Mesenteric fat pad (tissue), 1 donor: ENCODE measurements at places on chromosomes 1 and 21. TPM values are rescaled to one million over a fixed set of nuclear protein-coding genes. Genes with fewer than 3 reads are reported as not detected.

Gene AQP10
- total RNA-seq: not detected

DNA sequence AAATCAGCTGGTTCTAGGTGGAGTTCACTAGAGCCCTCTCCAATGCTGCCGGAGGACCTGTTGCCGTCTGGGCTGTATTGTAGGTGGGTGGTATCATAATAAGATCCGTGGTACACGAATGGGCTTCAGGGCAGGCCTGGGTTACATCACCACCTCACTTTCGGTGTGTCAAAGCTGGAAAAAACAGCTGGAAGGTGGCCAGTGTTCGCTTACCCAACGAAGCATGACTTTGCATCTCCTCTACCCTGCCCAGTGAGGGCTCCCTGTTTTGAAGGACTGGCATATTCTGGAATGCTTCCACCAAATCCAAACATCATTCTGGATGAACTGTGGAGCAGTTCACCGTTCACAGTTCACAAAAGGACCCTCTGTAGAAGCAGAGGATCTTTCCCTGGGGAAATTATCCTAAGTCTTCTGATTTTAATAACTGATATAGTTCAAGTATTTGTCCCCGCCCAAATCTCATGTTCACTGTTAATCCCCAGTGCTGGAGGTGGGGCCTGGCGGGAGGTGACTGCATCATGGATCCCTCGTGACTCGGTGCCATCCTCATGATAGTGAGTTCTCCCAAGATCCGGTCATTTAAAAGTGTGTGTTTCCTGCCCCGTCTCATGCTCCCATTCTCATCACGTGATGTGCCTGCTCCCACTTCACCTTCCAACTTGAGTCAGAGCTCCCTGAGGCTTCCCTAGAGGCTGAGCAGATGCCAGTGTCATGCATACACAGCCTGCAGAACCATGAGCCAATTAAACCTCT is 429.0 kb downstream of the KIF26B start:
- DNase-seq: no peak

- no peak for DNase-seq
Measured at GRCh38 chr1:211920141-211920572, 89.6 kb upstream of the LPGAT1 start.

Gene CTPS1
- total RNA-seq: 18.4 TPM

- peak; percentile 64 for DNase-seq
Measured at GRCh38 chr1:42926879-42927242, 31.8 kb downstream of the SLC2A1 start.

DNA sequence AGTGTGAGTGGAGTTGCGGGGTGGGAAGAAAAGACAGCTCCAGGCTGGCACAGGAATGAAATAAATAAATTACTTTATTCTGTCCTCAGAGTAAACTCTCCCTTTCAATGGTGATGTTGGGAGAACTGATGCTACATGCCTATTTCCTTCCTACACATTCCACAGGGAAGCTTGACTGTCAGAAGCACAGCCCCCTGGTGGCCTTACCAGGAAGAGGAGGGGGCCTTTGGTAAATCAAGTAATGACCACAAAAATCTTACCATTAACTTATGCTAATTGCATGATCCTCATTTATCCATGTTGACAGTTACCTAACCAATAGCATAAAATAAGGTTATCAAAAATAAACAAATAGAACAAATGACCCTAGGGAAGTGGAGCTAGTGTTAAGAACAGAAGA is 605.0 kb upstream of the PKN2 start:
- DNase-seq: no peak

DNA sequence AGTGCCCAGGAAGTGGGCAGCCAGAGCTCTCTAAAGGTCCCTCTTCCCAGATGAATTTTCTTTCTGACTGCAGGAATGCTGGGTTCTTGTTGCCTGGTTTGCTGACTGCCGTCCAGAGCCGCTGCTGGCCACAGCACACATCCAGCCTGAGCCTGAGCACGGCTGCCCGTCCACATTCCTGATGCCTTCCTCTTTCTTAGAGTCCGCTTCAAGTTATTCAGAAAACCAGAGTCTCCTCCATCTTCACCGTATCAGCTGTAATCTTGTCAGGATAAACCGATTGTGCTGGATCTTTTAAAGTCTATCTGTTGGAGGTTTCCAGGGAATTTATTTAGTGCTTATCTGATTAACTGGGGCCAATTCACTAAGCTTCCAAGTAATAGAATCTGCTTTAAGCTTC is 84.8 kb upstream of the BCAR3 start:
- no peak for DNase-seq

Gene MAP10
- 1.1 TPM for total RNA-seq

DNA sequence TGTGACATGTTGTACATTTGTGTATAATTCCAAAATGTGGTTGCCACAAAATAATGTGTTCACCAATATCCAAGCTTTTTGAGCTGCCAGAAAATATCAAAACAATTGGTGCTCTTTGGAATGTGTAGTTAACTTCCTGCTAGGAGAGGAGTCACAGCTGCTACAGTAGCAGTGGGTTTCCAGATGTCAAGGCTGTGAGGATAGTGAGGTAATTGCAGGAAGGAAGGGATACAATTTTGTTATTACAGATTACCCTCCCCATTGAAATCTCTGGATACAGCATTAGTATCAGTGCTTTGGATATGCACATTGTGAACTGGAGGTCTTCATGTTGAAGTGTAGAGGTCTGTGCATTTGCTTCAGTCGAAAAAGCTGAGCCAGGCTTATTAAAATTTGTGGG is 253.2 kb downstream of the PTPRC start:
- DNase-seq: no peak

Gene OR2G3
- total RNA-seq: not detected

GRCh38 chr1:97332716-97333115 is 588.1 kb downstream of the DPYD start:
- no peak for DNase-seq

DNA sequence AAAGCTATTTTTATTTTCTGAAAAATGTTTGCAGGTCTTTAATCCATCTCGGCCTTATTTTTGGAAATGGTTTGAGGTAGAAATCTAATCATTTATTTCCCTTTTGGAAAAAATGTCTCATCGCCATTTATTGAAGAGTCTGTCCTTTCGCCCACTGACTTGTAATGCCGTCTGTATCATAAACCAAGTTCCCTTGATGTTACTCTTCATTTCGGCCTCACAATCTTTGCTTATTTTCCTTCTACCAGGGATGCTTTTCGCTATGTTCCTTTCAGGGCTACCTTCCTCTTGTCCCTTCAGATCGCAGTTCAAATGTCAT is 422 bp upstream of the RLF start:
- DNase-seq: no peak

DNA sequence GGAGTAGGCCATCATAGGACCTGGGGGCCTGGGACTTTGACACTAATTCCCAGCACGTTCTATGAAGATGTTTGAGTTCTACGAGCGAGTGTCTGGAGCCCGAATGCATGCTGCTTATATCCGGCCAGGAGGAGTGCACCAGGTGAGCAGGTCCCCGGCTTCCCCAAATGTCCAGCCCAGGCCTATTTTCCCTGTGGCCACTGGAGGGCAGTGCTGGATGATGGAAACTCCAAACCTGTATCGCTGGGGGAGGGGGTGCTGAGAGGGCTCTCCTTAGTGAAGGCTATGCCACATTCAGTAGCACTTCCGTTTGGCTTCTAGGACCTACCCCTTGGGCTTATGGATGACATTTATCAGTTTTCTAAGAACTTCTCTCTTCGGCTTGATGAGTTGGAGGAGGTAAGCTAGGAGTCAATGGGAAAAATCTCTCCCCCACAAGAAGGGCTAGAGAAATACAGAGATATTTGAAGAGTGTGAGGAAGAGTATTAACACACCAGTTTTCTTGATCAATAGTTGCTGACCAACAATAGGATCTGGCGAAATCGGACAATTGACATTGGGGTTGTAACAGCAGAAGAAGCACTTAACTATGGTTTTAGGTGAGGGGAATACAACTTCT is 5.2 kb upstream of the FCER1G start:
- no peak for DNase-seq

Gene ATF3
- total RNA-seq: 113 TPM

DNA sequence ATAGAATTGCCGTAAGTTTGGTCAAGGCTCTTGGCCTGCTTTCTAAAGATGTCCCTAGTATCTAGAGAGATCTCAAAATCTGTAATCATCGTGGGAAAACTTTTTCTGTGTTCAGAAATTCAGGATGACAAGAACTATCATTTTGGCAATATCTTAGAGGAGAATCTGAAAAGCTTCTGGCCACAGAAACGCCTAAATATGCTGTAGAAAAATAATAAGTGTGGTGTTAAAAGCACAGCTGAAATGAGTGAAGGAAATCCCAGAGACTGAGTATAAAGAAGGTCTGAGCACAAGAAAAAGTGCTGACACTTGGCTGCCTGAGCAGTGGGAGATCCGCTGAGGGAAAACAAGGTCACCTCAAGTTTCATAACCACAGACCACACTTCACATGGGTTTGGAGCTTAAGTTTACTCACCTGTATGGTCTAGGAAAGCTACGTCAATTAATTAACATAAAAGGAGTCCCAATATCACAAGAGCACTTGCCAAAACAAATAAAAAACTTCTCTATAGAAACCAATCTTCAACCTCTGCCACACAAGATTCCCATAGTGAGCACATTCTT is 235.2 kb upstream of the IRF2BP2 start:
- DNase-seq: no peak

DNA sequence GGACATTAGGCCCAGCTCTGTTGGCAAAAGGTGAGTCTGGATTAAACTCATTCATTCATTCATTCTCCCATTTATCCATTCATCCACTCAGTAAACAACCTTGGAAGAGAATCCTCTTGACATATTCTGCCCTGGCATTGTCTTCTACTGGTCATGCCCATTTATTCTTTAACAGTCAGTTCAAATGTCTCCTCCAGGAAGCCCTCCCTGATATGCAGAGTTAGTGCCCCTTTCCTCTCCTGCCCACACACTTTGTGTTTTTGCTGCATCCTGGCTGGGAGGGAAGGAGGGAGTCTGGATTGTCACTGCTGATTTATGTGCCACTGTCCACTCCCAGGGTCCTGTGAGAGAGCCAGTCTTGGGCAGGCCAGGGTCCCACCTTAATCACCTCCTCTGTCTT is 600.3 kb downstream of the MATN1 start:
- DNase-seq: no peak

Gene F13B
- total RNA-seq: not detected

- no peak for DNase-seq
Measured at GRCh38 chr1:47013293-47013692, 10.2 kb upstream of the CYP4X1 start.

GRCh38 chr1:61942856-61943255 is 200.6 kb downstream of the PATJ start:
- no peak for DNase-seq

GRCh38 chr1:226712742-226713419 is 26.2 kb downstream of the ITPKB start:
- DNase-seq: no peak

Gene HENMT1
- 3.3 TPM for total RNA-seq

- no peak for DNase-seq
Measured at GRCh38 chr1:148263128-148263905, 111.2 kb upstream of the NBPF11 start.

- no peak for DNase-seq
Measured at GRCh38 chr1:168554603-168555483, 11.0 kb upstream of the XCL2 start.

Gene PEX10
- 23.9 TPM for total RNA-seq

GRCh38 chr1:31399976-31400375 is 13.0 kb upstream of the SERINC2 start:
- no peak for DNase-seq

- no peak for DNase-seq
Measured at GRCh38 chr1:247402120-247402675, 13.8 kb upstream of the NLRP3 start.

Gene PSMB4
- 229 TPM for total RNA-seq

DNA sequence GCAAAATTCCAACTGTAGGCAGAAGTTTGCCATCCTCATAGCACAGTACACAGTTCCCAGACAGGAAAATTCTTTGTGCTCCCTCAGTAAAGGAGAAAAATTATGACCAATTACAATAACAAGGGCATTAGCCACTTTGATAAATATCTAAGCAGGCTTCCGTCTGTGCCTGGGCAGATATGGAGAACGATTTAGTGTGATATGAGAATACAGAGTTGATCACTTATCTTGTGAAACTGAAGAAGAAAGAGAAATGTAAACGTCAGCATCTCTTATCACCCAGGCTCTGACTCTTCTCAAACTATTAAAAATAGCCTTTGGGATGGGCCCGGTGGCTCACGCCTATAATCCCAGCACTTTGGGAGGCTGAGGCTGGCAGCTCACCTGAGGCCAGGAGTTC is 54.5 kb upstream of the TIAM1 start:
- DNase-seq: no peak

Gene CYP4Z1
- 2.5 TPM for total RNA-seq

DNA sequence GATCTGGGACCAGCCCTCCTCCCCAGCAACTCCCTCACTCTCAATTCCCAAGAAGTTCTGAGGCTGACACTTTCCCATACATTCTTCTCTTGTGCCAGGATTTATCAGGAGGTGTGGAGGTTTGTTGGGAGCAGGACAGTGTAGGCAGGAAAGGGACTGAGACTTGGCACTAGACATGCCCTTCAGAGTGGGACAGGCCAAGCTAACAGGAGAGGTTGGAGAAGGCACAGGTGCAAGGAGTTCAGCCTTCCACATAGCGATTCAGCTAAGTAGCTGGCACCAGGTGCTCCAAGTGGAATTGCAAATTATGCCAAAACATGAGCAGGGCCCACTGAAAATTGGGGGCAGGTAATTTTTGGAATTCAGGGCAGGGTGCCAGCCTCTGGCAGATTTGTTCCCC is 83.0 kb upstream of the DUSP10 start:
- DNase-seq: no peak

Gene CLEC20A
- not detected for total RNA-seq

Gene S100A16
- total RNA-seq: 107 TPM

DNA sequence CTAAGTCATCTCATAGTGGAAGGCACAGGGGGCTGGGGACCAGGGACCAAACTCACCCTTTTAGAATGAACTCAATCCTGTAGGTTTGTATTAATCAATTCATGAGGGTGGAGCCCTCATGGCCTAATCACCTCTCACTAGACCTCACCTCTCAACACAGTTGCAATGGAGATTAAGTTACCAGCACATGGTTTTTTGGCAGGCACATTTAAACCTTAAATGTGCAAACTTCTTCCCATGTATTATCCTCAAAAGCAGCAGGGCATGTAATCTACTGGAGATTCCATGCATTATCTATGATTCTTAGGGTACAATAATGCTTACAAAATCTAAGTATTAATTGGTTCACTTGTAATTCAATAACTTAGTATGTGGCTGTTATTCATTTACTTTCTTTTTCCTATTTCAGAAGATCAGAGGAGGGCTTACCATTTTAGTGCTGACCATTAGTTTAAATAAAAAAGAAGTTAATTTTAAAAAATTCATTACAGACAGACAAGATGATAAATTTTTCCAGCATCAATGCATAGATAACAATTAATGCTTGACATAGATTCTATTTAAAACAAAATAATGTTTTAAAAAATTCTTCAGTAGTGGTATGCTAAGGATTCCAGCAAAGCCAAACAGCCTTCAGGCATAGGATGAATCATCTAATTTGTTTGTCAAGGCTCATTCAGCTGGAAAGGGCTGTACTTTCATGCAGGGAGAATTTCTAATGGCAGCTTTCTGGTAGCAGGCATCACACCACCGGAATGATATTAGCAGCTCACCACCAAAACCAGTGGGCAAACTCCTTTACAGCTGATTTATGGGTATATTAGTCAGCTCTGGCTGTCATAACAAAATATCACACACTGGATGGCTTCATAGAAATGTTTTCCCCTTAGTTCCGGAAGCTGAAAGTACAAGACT is 124.6 kb upstream of the ZNF648 start:
- no peak for DNase-seq
